ENCODE measurements at places on chromosomes 2 and 18. TPM values are rescaled to one million over a fixed set of nuclear protein-coding genes. Genes with fewer than 3 reads are reported as not detected.

- H3K27me3 ChIP-seq, result no peaks in the 10 kb centered on the region
- no peaks in the 10 kb centered on the region for H3K4me1 ChIP-seq
- H3K36me3 ChIP-seq, result no peaks in the 10 kb centered on the region
- DNase-seq, result no peak
Measured at GRCh38 chr2:193907561-193907960, 1712.8 kb upstream of the TMEFF2 start.

DNA sequence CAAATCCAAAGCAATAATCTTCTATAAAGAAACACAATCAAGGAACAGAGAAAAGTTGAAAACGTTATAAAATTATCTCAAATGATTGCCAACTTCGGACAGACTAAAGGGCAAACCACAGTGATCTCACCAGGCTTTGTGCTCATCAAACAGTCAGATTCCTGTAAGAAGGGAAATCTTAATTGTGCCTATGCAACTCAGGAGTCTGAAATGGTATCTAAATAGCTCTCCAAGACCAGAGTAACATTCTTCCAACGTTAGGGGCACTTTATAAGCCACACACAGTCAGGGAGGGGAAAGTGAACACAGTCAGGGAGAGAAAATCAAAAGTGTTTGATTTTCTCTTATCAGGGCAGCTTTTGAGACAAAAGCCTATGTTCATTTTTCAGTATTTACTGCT, 29.4 kb downstream of the PLEKHM3 start:
- H3K4me3 ChIP-seq, result no peak overlapping the region

- no peak overlapping the region for H3K27ac ChIP-seq
- no peak overlapping the region for H3K4me3 ChIP-seq
- peaks cover 14% of the 10 kb centered on the region for H3K4me1 ChIP-seq
- peak; percentile 63 for DNase-seq
- no peaks in the 10 kb centered on the region for H3K27me3 ChIP-seq
- H3K36me3 ChIP-seq, result no peaks in the 10 kb centered on the region
Measured at GRCh38 chr2:237264480-237265219, 149.3 kb downstream of the COL6A3 start.

DNA sequence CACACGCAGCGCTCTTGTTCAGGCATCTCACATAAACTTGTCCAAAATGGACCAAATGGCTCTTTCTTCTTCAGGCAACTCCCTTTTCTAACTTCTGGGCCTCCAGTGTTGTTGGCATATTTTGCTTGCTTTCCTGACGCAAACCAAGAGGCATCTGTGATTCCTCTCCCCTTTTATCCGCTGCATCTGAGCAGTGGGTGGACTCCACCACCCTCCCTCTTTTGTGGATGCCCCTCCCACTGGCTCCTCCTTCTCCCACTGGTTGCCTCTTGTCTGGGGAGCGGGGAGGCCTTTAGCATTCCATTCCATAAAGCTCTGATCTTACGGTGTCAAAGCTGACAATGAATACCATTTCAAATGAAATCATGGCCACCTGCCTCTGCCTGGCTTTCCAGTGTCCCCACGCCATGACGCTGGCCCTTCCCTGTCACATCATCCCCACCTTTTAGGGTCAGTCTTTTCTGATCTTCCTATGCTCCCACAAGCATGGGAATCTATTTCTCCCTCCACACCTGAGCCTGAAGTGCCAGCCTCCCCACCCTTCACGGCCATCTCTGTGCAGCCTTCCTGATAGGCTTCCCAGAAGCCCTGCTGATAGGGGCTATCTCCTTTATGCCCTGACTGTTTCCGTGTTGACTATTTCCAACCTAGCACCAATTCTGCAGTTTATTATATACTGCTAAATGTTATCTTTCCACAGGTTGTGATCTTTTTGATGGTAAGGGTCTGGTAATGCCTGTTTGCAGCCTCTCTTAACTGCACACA, 51.5 kb downstream of the RPL37A start:
- peaks cover 82% of the 10 kb centered on the region for H3K4me1 ChIP-seq
- peak overlapping the region; percentile 76 for H3K27ac ChIP-seq
- H3K27me3 ChIP-seq, result no peaks in the 10 kb centered on the region
- peak; percentile 71 for DNase-seq

- H3K36me3 ChIP-seq, result no peaks in the 10 kb centered on the region
- no peaks in the 10 kb centered on the region for H3K27me3 ChIP-seq
- H3K4me3 ChIP-seq, result no peak overlapping the region
Measured at GRCh38 chr18:26397019-26397418, 151.3 kb downstream of the KCTD1 start.

DNA sequence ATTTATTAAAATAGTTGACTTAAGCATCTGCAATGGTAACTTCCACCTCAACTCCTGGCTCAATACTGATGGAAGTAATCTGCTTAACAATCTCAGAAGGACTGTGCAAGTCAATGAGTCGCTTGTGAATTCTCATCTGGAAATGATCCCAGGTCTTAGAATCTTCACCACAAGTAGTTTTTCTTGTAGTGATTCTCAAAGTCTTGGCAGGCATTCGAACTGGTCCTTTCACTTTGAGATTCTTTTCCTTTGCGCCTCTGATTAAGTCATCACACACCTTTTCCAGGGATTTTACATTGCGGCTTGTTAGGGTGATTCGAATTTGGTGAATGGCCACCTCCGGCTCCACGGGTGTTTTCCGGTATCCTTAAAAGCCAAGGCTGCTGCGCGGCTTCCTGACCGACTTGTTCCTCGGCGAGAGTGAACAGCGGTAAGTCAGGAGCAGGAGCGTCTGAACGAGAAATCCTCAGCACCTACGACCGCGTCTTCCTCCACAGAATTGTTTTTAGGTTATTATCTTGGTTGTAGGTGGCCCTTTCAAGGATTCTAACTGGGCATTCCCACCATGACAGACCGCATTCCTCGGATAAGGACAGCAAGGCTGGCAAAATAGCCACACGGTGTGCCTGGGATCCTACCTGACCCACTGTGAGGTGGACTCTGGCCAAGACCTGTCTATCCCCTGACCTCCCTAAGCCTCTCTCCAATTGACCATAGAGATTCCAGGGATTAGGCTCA, 23.8 kb upstream of the SLC20A1 start:
- H3K27me3 ChIP-seq, result no peaks in the 10 kb centered on the region
- peaks cover 5% of the 10 kb centered on the region for H3K4me1 ChIP-seq
- no peak overlapping the region for H3K4me3 ChIP-seq
- peak; percentile 34 for DNase-seq
- no peak overlapping the region for H3K27ac ChIP-seq

DNA sequence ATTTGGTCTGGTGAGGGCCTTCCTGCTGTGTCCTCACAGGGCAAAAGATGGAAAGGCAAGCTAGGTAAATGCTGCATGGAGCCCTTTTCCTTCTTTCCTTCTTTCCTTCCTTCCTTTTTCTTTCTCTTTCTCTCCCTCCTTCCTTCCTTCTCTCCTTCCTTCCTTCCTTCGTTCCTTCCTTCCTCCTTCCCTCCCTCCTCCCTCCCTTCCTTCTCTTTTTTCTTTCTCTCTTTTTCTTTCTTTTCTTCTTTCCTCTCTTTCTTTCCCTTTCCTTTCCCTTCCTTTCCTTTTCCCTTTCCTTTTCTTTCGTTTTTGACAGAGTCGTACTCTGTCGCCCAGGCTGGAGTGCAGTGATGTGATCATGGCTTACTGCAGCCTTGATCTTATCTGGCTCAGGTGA, 23.1 kb upstream of the C2orf74 start:
- no peaks in the 10 kb centered on the region for H3K27me3 ChIP-seq
- no peaks in the 10 kb centered on the region for H3K4me1 ChIP-seq
- no peaks in the 10 kb centered on the region for H3K36me3 ChIP-seq
- no peak overlapping the region for H3K27ac ChIP-seq
- no peak for DNase-seq
- no peak overlapping the region for H3K4me3 ChIP-seq

GRCh38 chr2:233492078-233492477, 74.5 kb downstream of the USP40 start:
- H3K4me1 ChIP-seq, result no peaks in the 10 kb centered on the region
- peaks cover 31% of the 10 kb centered on the region for H3K36me3 ChIP-seq
- H3K27me3 ChIP-seq, result no peaks in the 10 kb centered on the region
- no peak for DNase-seq
- no peak overlapping the region for H3K27ac ChIP-seq
- H3K4me3 ChIP-seq, result no peak overlapping the region

DNA sequence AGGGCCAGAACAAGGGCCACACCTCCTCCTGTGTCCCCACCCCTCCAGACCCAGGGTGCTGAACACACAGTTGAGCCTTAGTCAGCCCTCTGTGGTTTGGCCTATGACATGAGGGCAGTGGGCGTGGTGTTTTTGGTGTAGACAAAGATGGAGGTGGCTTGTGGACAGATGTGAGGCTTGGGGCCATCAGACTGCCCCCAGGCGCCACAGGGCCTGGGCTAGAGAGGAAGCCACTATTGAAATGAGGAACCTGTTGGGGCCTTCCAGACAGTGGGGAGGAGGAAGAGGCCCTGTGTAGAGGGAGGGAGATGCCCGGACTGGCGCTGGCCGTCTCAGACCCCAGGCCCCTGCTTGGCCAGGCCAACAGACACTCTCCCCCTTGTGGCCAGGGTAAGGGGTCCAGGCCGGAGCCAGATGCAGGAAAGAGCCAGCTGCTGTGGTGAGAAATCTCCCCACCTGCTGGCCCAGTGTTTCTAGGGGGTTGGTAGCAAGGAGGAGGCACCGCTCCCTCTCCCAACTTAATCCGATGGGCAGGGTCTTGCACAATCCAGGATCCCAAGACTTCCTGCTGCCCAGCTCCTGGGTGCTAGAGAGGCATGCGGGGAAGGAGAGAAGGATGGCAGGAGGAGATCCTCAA, 53.8 kb downstream of the SMAD7 start:
- no peaks in the 10 kb centered on the region for H3K27me3 ChIP-seq
- no peak overlapping the region for H3K4me3 ChIP-seq
- peak overlapping the region; percentile 25 for H3K27ac ChIP-seq
- peak; percentile 76 for DNase-seq

DNA sequence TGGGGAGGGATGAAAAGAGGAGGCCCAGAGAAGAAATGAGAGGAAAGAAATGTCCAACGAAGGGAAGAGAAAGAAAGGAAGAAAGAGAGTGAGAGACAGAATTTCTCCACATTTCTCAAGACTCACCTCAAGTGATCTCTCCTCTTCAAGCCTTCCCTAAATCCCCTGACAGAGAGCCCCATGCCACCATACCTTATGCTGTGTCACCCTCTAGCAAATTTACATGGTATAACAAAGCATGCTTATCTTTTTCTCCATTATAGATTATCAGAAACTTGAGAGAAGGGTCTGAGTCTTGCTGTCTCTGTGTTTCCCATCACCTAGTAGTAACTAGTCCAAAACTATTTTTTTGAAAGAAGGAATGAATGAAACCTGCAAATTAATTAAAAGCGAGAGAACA, 1208.4 kb downstream of the DPP10 start:
- DNase-seq, result no peak
- H3K27me3 ChIP-seq, result no peaks in the 10 kb centered on the region
- H3K4me1 ChIP-seq, result no peaks in the 10 kb centered on the region

GRCh38 chr2:27489118-27489497, 435 bp downstream of the IFT172 start:
- peaks cover 9% of the 10 kb centered on the region for H3K4me1 ChIP-seq
- no peaks in the 10 kb centered on the region for H3K27me3 ChIP-seq
- DNase-seq, result no peak
- no peaks in the 10 kb centered on the region for H3K36me3 ChIP-seq

GRCh38 chr2:200348897-200349563, 42.5 kb downstream of the SPATS2L start:
- no peak overlapping the region for H3K4me3 ChIP-seq
- no peaks in the 10 kb centered on the region for H3K36me3 ChIP-seq
- H3K27me3 ChIP-seq, result no peaks in the 10 kb centered on the region
- H3K4me1 ChIP-seq, result peaks cover 72% of the 10 kb centered on the region
- H3K27ac ChIP-seq, result peak overlapping the region; percentile 45

- no peaks in the 10 kb centered on the region for H3K36me3 ChIP-seq
- H3K27me3 ChIP-seq, result no peaks in the 10 kb centered on the region
- H3K4me1 ChIP-seq, result no peaks in the 10 kb centered on the region
Measured at GRCh38 chr2:240304746-240305161, 130.7 kb upstream of the GPC1 start.

DNA sequence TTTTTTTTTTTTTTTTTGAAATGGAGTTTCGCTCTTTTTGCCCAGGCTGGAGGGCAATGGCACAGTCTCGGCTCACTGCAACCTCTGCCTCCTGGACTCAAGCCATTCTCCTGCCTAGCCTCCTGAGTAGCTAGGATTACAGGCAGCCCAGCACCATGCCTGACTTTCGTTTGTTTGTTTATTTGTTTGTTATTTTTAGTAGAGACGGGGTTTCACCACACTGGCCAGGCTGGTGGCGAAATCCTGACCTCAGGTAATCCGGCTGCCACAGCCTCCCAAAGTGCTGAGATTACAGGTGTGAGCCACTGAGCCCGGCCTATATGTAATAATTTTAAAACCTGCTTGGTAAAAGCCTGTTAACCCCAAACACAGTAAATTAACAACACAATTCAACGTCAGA, 435.7 kb downstream of the LRRTM4 start:
- H3K36me3 ChIP-seq, result no peaks in the 10 kb centered on the region
- H3K4me3 ChIP-seq, result no peak overlapping the region
- H3K4me1 ChIP-seq, result no peaks in the 10 kb centered on the region
- DNase-seq, result no peak

GRCh38 chr18:74505776-74506175, 9.6 kb downstream of the CNDP2 start:
- peak; percentile 52 for DNase-seq
- H3K27me3 ChIP-seq, result no peaks in the 10 kb centered on the region
- H3K4me3 ChIP-seq, result no peak overlapping the region

- H3K36me3 ChIP-seq, result no peaks in the 10 kb centered on the region
- DNase-seq, result no peak
- H3K27ac ChIP-seq, result no peak overlapping the region
- no peaks in the 10 kb centered on the region for H3K4me1 ChIP-seq
- no peak overlapping the region for H3K4me3 ChIP-seq
Measured at GRCh38 chr2:33491441-33492084, 15.1 kb downstream of the RASGRP3 start.

- no peak overlapping the region for H3K27ac ChIP-seq
- H3K36me3 ChIP-seq, result no peaks in the 10 kb centered on the region
- H3K4me1 ChIP-seq, result no peaks in the 10 kb centered on the region
- H3K4me3 ChIP-seq, result no peak overlapping the region
Measured at GRCh38 chr2:70101174-70101573, 13.9 kb downstream of the PCBP1 start.

- H3K4me1 ChIP-seq, result no peaks in the 10 kb centered on the region
- H3K36me3 ChIP-seq, result no peaks in the 10 kb centered on the region
- no peak for DNase-seq
- H3K4me3 ChIP-seq, result no peak overlapping the region
- H3K27me3 ChIP-seq, result no peaks in the 10 kb centered on the region
Measured at GRCh38 chr2:41377837-41378236, 670.0 kb upstream of the PKDCC start.

- peak overlapping the region; percentile 7 for H3K4me3 ChIP-seq
- H3K27ac ChIP-seq, result no peak overlapping the region
- H3K4me1 ChIP-seq, result no peaks in the 10 kb centered on the region
Measured at GRCh38 chr2:104434318-104434792, 419.6 kb upstream of the POU3F3 start.

Gene CERS6
- total RNA-seq, result 13.4 TPM

Gene CAPN13
- total RNA-seq, result not detected

Gene TBC1D8
- total RNA-seq, result 17.4 TPM

Gene KCNS3
- total RNA-seq, result 18.8 TPM

Gene DLX2
- not detected for total RNA-seq

Gene SLC30A3
- total RNA-seq, result not detected

Gene DGKD
- 20.2 TPM for total RNA-seq
